ENCODE measurements at places on chromosomes 4 and X.

DNA sequence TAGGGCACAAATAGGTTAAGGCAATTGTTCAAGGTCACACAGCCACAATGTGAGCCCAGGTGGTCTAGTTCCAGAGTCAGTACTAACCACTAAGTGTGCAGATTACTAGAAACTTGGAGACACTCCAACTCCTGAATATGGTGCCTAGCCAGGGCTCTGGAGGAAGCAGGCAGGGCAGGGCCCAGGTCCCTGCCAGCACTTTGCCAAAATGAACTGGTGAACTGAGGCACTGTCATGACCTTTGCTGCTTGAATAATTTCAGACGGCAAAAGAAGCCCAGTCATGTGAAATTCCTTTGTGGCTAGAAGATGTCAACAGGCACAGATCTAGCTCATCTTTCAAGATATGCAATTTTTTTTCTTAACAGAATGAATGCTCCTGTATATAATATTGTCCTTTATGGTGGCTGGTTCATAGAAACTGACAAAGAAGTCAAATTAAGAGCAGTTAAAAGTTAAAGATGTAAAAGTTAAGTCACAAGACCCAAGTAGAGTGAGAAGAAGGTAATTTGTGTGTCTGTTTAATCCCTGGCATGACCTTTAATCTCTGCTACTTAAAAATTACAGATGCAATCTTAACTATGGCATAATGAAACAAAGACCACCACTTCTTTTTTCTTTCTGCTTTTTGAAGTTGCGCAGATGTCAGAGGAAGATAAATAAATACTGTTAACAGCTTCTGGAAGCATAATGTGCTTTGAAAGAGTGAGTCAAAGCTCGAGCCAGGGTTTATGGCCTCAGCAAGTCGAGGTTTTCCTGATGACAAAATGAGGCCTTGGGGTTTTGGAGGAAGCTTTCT is 54.1 kb downstream of the SHROOM3 start:
- no peak for DNase-seq

DNA sequence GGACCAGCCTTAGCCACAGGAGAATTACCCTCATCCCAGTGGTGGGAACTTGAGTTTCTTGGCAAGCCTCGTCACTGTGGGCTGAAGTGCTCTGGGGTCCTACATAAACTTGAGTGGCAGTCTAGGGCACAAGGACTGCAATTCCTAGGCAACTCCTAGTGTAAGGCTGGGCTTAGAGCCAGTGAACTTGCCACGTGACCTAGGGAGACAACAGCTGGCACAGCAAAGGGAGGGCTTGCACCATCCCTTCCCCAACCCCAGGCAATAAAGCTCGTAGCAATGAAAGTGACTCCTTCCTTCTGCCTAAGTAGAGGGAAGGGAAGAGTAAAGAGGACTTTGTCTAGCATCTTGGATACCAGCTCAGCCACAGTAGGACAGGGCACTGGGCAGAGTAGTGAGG is 81.8 kb downstream of the TEX11 start:
- DNase-seq, result peak; percentile 0

GRCh38 chr4:39976945-39977488 is 694 bp downstream of the PDS5A start:
- DNase-seq, result peak; percentile 37

GRCh38 chr4:39394706-39395105 is 12.0 kb upstream of the KLB start:
- DNase-seq, result no peak

- no peak for DNase-seq
Measured at GRCh38 chr4:123193802-123194367, 202.7 kb upstream of the SPRY1 start.

- DNase-seq, result no peak
Measured at GRCh38 chr4:28362169-28362568, 1501.5 kb downstream of the STIM2 start.

Measured in fibroblast of pulmonary artery (primary cell).